Cardiac septum (tissue), 1 donor: ENCODE measurements at places on chromosomes 16 and 17. TPM values are rescaled to one million over a fixed set of nuclear protein-coding genes. Genes with fewer than 3 reads are reported as not detected.
A peak's percentile ranks its signal among the peaks of the same experiment; 100 is the strongest.

Gene FDXR
- total RNA-seq: 3.9 TPM

DNA sequence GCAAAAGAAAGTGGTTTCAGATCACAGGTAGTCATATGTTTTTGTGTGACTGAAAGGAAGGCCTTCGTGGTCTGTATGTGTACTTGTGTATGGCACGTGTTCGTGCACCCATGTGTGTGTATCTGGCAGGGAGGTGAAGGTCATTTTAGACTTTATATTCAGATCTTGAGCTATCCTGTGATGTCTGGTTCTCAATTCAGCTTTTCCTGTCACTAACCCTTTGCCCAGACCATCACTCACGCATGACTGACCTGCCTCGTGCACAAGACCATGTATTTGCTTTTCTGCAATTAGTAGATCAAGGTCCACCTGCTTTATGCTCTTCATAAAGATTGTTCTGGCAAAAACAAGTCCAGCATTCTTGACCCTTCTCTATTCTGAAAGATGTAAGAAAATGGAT lies 139.7 kb upstream of the MAF start:
- no peak for DNase-seq

DNA sequence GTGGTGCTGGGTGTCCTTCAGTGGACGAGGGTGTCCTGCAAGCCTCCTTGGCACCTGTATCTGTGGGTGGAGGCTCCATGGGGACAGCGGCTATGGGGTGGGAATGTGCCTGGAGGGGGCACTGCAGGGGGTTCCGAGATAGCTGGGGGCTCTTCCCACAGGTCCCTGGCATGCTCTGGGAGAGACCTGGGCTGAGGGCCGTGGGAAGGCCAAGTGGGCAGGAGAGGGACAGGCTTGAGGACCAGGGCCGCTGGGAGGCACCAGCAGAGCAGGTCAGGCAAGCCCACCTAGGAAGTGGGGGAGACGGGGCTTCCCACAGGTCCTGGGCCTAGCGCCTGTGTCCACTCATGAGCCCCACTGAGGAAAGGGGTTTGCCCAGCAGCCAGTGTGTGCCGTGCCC lies 9.7 kb downstream of the LRRC75A start:
- DNase-seq: no peak

GRCh38 chr17:48179071-48179945 lies 71.7 kb downstream of the SNX11 start:
- no peak for DNase-seq

Gene CRHR1
- total RNA-seq: not detected

DNA sequence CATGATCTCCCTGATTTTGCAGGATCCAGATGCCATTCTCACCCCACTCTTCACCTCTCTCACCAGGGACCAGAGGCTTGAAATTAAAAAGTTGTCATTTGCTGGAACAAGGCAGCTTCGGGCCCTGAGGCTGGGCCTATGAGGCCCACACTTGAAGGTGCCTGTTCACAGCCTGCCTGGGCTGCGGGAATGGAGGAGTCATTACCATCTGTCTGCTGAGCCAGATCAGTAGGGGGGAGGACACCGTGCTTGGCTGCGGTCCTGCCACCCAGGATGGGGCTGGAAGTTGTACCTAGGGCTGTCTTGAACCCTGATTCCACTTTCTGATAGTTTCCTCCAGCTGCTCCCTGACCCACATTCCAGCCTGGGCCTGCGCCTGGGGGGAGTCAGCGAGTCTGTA lies 208.3 kb upstream of the N4BP1 start:
- no peak for DNase-seq

DNA sequence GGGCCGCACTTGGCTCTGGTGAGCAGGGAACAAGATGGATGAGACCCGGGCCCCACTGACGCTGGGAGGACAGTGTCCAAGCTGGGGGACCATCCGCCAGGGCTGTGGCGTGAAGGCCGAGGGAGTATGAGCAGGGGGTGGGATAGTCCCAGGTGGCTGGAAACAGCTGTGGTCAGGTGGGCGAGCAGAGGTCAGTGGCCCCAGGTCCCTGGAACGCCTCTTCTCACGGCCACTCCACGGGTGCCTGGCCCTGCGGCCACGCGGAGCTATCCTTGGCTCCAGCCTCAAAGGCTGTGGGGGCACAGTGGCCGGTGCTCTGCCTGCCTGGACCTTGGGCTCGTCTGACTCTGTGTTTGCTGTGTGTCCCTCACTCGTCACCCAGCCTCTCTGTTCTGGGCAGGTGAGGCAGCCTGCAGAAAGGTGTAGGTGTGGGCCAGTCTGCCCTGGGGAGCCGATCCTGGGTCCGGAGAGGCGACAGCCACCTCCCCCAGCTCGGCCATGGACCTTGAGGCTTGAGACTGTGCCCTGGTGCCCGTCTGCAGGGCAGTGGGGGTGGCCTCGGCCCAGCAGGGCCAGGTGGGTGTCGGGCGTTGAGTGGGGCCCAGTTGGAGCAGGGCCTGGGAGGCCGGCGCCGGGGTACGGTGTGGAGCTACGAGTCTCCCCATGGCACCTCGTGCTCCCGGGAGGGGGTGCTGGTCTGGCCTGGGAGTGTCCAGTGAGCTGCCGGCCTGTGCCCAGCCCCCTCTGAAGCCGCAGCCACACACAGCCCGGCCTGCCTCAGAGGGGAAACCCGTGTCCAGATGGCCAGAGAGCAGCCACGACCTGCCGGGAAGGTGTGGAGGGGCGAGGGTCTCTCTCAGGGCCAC lies 10.0 kb downstream of the CACNA1H start:
- no peak for DNase-seq

GRCh38 chr17:28810437-28810836 lies 32.2 kb downstream of the FAM222B start:
- no peak for DNase-seq

Gene CTRL
- not detected for total RNA-seq

DNA sequence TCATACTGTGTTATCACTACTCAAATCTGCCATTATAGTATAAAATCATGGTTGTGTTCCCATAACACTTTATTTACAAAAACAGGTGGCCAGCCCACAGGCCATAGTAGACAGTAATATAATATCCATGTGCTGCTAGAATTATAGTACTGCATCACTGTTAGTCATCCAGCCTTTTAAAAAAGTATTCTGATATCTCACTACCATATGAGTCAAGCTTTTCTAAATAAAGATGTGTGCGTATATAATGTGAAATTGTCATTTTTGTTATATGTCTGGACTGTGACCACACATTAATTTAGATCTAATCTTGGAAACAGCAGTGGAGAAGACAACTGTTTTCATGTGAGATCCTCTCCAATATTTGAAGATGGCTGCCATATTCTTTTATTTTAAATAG lies 1049.1 kb upstream of the GOT2 start:
- DNase-seq: no peak

Gene CYBA
- 26.8 TPM for total RNA-seq

DNA sequence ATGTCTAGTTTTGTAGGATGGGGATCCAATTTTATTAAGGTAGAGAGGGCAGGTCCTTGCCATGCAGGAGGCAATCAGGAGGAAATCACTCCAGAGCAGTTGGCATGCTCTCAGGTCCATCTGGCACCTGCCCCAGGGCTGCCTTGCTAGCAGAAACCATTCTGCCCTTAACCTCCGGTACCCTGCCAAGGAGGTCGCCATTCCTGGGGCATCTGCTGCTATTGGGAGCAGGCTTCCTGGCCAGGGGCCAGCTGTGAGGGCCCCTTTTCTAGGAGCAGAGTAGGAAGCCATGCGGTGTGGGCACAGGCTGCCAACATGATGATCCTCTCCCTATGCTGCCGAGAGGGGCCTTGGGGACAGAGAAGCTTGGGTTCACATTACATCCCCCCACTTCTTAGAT lies 47.6 kb upstream of the MGAT5B start:
- no peak for DNase-seq

- DNase-seq: no peak
Observed at GRCh38 chr17:50847566-50847965, 12.2 kb downstream of the WFIKKN2 start.

DNA sequence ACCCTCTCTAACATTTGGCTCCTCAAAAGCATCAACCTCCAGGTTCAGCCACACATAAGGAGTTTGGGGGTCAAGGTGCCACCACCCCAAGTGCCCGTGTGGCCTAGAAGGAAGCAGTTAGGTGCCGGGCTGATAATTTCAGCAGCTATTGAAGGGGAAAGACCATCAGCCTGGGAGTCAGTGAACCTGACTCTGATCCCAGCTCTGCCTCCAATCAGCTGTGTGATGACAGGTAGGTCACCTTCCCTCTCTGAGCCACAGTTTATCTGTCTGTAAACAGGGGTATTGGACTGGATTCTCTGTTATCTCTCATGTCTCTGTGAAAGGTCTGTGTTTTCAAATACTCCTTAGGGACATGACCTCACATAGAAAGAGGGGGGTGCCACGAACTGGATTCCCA lies 3.9 kb downstream of the CRHR1 start:
- DNase-seq: no peak

- peak; percentile 81 for DNase-seq
Observed at GRCh38 chr17:29176558-29177351, 3.4 kb downstream of the MYO18A start.

DNA sequence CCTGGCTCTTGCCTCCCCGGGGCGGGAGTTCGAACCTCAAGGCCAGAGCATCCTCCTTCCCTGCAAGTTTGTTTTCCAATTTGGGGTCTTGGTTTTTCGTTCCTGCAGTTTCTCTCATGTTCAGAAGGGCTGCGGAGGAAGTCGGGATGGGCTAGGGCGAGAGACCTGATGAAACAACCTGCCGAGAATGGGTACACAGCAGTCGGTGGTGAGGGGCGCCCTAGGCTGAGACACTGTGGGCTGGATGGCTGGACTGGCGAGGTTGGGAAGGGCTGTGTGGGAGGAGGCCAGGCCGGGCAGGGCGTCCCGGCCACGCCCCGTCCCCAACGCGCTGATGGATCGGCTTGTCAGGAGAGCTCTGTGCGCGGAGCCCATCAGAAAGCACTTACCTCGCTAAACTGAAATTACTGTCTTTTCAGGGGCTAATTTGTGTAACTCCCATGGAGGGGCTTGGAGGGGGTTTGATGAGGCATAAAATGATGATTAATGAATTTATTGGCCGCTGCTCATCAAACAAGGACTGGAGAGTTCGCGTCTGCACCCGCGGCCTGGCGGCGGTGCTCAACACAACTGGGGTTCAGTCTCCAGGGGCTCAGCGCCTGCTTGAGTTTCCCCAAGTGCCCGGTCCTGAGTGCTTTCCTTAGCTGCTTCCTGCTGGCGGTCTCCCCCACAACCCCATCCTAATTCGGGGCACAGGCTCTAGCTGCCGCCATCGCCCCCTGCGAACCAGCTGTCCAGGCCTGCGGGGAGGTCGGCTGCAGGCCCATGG lies 9.0 kb downstream of the IRX5 start:
- DNase-seq: no peak

Gene DNASE1L2
- total RNA-seq: 0.57 TPM

GRCh38 chr17:78421534-78422266 lies 43.3 kb downstream of the PGS1 start:
- DNase-seq: peak; percentile 93

Gene TADA2A
- 18.5 TPM for total RNA-seq

DNA sequence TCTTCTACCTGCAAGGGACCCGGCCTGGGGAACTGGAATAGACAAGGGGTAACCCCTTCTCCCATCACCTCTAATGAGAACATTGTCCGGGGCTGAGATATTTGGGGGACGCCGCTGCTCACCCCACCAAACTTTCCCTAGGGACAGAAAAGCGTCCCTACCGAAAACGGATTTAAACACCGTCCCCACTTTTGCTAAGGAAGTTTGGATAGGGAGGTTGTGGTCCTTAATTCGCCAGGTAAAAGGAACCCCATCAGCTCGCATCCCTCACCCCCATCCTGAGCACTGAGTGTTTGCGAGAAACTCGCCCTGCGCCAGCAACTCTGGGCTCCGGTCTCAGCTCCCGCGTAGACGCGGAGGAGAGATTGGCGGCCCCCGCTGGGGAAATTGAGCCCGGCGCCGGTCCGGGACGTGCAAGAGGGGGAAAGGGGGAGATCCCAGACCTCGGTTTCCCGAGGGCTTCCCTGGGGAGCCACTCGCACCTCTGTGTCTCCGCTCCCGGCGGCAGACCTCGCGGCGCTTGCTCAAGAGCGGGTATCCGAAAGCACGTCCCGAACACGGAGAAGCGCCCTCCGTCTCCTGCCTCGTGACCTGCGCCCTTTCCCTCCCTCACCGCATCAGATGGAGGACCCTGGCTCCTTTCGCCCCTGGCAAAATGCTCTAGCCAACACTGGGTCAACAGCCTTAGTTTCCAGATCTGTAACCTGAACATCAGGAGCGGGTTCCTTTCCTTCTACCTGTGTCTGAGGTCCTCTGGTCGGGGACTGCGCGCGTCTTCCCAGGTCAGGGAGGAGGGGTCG lies 3.1 kb upstream of the SOX9 start:
- DNase-seq: no peak

Gene TEKT5
- total RNA-seq: 0.22 TPM

Gene ITGAX
- total RNA-seq: 5.9 TPM

Gene CNGB1
- total RNA-seq: not detected

GRCh38 chr17:77124192-77124889 lies 16.4 kb upstream of the SEC14L1 start:
- no peak for DNase-seq
